ENCODE measurements at places on chromosomes 1 and 21.

DNA sequence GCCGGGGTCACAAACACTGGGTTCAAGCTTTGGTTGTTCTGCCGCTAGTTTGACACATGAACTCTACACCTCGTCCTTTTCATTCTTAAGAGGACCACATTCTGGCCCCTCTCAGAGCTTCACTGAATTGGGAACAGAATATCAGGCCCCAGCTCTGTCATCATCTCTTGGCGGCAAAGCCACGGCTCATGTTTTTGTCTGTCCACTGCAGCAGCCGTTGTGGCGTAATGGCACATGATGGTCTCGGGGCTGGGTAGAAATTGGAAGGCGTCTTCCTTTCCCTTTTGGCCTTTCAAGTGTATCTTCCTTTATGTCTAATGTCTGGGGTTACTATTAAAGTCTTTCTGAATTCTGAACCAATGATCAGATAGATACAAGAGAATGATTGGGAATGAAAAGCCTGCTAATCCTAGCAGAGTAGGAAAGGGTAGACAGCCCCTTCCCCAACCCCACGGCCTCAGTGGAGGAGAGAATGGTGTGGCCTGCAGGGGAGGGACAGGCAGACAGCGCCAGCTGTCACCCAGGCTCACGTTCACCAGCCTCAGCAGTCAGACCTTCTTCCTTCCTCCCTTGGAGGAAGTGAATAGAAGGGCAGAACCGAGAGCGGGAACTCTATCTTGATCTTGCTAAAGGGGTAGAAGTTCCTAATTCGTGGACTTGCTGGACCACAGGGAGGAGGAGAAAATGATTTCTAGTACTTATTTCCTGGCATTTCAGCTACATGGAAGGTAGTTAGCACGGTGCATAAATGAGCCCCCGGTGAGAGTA, 498.1 kb downstream of the KIF26B start:
- no peak for DNase-seq

GRCh38 chr1:33710967-33711366, 152.9 kb upstream of the HMGB4 start:
- no peak for DNase-seq

DNA sequence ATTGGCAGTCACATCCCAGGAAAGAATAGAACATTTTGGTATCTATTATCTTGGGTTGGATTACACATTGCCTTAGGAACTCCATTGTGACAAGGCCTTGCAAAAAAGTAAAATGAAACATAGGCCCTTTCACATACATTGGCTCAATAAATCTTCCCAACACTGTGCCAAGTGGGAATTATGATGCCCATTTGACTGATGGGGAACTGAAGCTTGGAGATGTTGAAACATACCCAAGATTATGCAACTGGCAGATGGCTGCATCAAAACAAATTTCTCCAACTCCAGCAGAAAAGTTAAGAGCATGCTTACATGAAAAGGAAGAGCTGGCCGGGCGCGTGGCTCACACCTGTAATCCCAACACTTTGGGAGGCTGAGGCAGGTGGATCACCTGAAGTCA, 26.9 kb downstream of the PLEKHO1 start:
- no peak for DNase-seq

DNA sequence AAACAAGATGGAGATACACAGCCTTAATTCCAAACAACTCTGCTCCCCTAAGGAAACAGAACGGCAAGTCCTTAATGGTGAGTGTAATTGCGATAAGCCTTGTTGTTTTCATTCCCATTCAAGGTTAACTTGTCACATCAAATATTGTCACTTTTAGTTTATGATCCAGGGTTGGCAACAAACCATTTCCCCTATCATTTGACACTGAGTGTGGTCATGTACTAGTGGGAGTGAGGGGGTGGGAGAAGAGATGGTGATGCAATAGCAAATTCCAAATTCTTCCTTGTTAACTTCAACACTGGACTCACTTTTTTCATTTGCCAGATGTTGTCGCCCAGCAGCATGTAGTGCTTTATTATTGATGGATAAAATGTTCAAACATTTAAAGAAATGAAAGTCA, 140.4 kb downstream of the ZNF326 start:
- no peak for DNase-seq

DNA sequence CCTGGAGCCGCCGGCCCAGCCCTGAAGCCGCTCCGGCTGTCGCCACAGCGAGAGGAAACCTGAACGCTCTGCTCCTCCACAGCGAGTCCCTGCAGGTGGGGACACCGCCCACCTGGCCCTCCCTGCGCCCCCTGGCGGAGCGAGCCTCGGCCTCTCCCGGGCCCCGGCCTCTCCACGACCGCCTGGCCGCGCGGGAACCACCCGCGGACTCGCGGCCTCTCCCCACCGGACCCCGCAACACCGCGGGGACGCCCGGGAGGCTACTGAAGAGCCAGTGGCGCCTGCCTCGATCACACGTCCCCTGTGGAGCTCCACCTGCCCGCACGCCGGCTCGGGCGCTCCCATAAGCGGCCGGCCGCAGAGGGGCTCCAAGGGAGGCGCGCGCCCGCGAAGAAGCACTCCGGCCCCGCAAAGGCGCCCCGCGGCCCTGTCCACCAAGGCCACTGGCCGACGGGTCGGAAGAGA, 109.6 kb downstream of the KCNN3 start:
- no peak for DNase-seq

- DNase-seq: no peak
Observed at GRCh38 chr21:45432575-45433255, 27.8 kb downstream of the COL18A1 start.

DNA sequence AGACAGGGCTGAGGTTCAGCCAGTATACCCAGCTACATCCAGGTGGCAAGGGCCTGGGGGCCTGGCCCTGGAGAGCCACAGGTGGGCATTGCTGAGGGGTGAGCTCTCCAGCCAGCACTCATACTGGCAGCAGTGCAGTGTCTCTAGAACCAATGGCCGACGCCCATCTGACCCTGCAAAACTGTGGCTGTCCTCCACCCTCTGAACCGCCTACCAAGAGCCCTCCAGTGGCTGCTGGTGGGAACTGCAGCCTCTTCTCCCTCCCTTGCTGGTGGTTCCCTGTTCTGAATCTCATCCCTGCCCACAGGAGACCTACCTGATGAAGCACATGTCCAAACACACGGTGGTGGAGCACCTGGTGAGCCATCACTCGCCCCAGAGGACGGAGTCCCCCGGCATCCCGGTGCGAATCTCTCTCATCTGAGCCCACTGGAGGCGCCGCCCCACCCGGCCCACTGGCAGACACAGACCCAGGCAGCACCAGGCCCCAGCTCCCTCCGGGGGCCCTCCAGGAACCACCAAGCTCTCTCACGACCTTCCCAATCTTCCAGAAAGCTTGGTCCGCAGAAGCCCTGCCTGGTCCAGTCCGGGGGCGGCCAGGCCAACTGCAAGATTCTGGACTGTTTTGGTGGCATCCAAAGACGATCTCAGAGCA, 22.1 kb downstream of the A3GALT2 start:
- DNase-seq: peak; percentile 17

- no peak for DNase-seq
Observed at GRCh38 chr1:202856014-202856413, 32.9 kb downstream of the RABIF start.

DNA sequence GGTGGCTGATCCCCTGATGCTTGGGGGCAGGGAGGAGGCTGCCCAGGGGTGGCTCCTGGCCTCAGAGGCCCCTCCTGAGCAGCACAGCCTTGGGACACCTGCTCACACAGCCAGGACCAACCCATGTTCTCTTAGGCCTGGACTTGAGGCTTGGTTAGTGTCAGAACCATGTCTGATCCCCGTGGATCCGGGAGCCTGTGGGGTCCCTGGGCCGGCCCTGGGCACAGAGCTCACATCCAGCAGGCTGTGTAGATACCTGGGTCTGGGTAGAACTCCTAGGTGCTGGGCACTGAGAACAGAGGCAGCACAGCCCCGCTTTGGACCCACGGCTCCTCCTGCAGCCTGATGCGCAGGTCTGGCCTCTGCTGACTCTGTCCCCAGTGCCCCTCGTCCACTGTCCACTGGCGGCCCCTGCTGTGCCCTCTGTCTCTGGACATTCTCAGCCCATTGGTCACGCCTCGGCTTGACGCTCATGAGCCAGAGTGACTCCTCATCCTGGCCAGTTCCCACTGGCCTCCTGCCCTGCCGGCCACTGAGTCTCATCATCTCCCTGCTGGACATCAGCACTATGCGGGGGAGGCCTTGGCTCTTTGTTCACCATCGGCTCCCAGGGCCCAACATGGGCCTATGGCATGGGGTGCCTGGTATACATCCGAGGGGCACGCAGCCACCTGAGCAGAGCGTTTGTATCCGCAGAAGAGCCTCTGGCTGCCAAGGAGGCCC, 70.2 kb downstream of the TRIM11 start:
- DNase-seq: no peak

- peak; percentile 66 for DNase-seq
Observed at GRCh38 chr1:21261551-21262292, 28.5 kb downstream of the ECE1 start.

GRCh38 chr1:3680488-3681230, 28.3 kb downstream of the TP73 start:
- no peak for DNase-seq

GRCh38 chr1:12064073-12064969, 1.2 kb downstream of the TNFRSF8 start:
- DNase-seq: no peak

- DNase-seq: no peak
Observed at GRCh38 chr1:226762988-226763904, 24.2 kb upstream of the ITPKB start.

- no peak for DNase-seq
Observed at GRCh38 chr1:166888373-166889111, 12.5 kb upstream of the TADA1 start.

DNA sequence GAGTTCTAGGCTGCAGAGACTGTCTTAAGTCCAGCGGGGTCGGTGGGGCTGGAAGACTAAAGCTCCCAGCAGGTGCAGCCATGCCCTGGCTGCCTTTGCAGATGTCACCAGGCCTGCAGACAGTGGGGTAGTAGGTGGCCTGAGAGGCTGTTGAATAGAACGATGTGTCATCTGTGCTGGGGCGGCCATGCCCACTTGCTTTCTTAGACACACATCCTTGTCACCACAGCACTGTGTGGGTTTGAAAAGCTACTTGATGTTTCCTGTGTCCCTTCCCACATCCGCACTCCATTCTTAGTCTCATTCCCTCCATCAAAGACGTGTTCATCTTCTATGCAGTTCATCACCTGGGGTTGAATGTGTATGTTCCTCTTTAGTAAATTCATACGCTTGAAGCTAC, 184.5 kb upstream of the TMEM51 start:
- DNase-seq: no peak

DNA sequence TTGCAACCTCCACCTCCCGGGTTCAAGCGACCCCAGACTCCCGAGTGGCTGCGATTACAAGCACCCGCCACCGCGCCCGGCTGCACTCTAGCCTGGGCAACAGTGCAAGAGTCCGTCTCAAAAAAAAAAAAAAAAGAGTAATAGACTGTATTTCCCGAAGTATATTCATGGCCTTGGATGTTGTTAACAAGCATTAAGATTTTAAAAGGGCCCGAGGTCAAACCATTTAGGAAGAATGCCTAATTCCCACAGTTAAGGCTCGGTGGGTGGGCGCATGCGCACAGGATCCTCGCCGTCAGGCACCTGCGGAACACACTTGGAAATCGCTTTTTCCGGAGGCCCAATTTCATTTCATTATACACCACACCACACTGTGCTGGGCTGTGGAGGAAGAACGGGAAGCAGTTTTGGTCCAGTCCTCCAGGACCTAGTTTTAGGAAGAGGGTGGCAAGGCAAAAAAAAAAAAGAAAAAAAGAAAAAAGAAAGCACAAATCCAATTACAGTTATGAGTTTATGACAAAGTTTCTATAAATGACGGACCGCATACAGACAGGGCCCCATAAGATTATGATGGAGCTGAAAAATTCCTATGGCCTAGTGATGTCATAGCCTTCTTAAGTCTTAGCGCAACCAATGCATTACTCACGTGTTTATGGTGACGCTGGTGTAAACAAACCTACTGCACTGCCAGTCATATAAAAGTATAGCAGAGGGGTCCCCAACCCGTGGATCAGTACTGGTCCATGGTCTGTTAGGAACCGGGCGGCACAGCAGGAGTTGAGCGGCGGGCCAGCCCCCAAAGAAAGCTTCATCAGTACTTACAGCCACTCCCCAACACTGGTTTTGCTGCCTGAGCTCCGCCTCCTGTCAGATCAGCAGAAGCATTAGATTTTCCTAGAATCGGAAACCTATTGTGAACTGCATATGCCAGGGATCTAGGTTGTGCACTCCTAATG, 38.2 kb downstream of the H3-3A start:
- DNase-seq: no peak

DNA sequence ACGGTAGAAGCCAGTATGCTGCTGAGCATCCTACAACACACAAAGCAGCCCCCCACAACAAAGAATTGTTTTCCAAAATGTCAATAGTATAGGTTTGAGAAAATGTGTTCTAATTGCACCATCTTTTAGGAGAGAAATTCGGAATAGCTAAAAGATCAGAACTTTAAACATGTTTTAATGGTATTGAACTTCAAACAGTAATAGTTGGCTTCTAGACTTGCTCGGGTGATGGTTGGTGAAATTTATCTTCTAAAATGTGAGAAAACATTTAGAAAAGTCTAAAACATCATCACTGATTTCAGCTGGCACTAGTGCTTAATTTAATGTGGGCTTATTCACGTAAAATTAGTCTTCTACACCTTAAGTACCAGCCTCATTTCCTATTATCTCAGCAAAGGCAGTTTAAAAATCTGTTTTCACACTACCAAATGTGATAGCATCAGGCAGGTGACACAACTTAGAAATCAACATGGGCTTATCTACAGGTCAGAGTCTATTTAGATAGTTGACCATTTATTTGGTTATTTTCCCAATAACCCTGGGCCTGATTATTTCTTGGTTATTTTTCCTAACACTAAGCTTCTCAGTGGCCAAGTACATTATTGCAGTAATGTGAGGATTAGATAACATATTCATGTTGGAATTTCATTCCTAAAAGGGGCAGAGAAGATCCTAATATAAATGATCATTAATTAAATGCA, 399.3 kb upstream of the PKN2 start:
- no peak for DNase-seq

DNA sequence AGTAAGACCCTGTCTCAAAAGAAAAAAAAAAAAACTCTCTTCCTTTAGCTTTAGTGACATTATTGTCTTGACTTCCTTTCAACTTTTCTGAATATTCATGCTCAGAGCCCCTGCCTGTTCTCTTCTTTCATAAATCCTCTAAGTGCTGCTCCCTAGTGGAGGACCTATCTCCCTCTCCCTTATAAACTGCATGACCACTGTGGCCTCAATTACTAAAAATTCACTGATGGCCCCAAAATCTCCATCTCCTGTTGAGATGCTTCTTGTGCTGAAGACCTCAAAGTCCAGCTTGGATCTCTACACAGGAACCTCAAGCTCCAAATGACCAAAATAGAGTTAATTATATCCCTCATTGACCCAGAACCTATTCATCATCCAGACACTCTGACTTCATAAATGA, 7.8 kb downstream of the ITLN1 start:
- no peak for DNase-seq

GRCh38 chr21:21230672-21231071, 232.5 kb downstream of the NCAM2 start:
- peak; percentile 9 for DNase-seq

GRCh38 chr21:15252431-15252830, 187.6 kb upstream of the NRIP1 start:
- no peak for DNase-seq
